Stimulated activated CD4-positive, alpha-beta T cell treated with anti-CD3 and anti-CD28 coated beads, TNF-alpha, amount 100 ng/mL, for 1 hour (primary cell): ENCODE measurements at places on chromosomes 11 and 22.

- DNase-seq = no peak
These were observed 43.9 kb downstream of the MUC6 start for GRCh38 chr11:992577-992976.

DNA sequence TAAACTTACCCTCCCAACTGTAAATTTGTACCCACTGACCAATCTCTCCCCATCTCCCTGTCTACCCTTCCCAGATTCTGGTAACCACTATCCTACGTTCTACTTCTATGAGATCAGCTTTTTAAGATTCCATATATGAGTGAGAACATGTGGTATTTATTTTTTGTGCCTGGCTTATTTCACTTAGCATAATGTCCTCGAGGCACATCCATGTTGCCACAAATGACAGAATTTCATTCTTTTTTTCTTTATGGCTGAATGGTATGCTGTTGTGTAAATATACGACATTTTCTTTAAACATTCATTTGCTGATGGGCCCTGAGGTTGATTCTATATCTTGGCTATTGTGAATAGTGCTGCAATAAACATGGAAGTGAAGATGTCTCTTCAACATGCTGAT is 74.7 kb upstream of the RRM1 start:
- DNase-seq = no peak

DNA sequence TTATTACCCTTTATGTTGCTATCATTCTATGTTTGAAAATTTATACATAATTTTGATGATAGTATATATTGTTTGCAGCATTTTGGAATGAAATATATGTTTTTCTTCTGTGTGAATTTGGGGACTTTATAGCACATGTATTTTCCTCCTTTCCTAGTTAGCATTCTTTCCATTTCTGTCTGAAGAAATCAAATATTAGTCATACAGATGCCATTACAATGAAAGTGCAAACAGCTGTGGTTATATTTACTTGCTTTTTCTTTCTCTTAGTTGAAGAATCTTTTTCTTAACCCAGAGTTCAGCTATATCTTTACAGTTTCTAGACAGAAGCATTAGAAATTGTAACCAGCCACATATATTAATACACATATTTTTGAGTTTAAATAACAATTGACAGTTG is 753.1 kb upstream of the ARHGAP42 start:
- no peak for DNase-seq

GRCh38 chr11:124610295-124610694 is 933 bp upstream of the PANX3 start:
- no peak for DNase-seq

DNA sequence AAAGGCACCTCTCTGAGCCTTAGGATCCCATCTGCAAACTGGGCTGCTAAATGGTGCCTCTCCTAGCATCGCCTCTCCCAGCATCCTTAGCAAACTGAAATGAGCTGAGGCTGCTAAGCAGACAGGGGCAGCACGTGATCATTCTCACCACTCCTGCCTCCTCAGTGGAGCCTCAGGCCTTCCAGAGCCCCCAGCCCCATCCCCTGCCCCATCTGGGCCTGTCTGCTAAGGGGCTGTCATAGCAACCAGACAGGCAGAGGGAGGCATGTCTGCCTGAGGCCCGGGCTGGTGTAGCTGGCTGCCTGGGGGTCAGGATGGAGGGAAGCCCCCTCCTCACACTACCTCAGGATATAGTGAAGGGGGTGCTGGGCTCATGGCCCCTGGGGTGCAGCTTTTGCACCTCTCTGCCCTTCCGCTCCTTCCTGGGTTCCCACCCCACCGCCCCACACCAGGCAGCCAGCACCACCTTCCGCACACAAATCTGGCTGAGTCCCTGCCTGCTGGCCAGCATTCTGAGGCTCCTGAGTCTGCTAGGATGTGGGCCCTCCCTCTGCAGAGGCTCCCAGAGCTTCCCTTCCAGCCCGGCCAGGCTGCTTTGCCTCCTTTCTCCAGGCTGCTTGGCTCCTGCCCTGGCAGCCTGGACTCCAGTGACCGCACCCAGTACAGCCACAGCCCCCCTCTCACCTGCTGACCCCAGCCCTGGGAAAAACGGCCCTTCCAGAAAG is 47.5 kb upstream of the TTLL12 start:
- no peak for DNase-seq

GRCh38 chr11:62573006-62573591 is 592 bp downstream of the EEF1G start:
- DNase-seq = no peak

- no peak for DNase-seq
These were observed 83.7 kb downstream of the MYO7A start for GRCh38 chr11:77211594-77212251.

- DNase-seq = no peak
These were observed 113.8 kb downstream of the ST3GAL4 start for GRCh38 chr11:126469311-126469710.
